ENCODE measurements at places on chromosomes 13 and 19.
A peak's percentile ranks its signal among the peaks of the same experiment; 100 is the strongest.

- no peak for DNase-seq
These were observed 2.9 kb upstream of the ADPRHL1 start for GRCh38 chr13:113456116-113456702.

DNA sequence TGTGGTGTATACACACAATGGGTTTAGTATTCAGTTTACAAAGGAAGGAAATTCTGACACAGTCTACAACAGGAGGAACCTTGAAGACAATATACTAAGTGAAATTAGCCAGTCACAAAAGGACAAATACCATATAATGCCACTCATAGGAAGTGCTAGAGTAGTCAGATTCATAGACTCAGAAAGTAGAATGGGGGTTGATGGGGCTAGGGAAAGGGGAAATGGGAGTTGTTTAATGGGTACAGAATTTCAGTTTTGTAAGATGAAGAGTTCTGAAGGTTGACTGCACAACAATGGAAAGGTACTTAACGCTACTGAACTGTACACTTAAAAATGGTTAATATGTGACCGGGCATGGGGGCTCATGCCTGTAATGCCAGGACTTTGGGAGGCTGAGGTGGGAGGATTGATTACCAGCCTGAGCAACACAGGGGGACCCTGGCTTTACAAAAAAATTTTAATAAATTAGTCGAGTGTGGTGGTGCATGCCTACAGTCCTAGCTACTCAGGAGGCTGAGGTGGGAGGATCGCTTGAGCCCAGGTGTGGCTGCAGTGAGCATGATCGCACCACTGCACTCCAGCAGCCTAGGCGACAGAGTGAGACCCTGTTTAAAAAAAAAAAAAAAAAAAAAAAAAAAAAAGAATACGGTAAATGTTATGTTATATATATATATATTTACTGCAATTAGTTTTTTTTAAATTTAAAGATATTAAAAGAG is 45.0 kb downstream of the SLC15A1 start:
- no peak for DNase-seq

GRCh38 chr13:110519046-110519445 is 42.5 kb downstream of the RAB20 start:
- DNase-seq = no peak

DNA sequence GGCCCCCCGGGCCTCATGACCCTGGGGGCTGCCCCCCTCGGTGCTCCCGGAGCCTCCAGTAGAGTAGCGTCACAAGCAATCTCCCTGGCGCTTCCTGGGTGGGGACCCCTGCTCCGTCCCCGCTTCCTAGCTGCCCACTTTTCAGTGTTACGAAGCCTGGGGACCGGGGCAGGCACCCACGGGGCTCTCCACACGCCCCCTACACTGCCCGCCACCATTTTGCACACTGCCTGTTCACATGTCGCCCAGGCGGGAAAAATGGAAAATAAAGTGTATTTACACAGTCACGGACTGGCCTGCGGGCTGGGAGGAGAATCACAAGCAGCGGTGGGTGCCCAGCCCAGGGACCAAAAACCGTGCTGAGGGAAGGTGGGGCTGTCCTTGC is 9.5 kb downstream of the PRR36 start:
- no peak for DNase-seq

GRCh38 chr19:6048348-6048747 is 62.0 kb downstream of the RFX2 start:
- no peak for DNase-seq

- DNase-seq = no peak
These were observed 1536.1 kb downstream of the UQCRFS1 start for GRCh38 chr19:27676877-27677276.

DNA sequence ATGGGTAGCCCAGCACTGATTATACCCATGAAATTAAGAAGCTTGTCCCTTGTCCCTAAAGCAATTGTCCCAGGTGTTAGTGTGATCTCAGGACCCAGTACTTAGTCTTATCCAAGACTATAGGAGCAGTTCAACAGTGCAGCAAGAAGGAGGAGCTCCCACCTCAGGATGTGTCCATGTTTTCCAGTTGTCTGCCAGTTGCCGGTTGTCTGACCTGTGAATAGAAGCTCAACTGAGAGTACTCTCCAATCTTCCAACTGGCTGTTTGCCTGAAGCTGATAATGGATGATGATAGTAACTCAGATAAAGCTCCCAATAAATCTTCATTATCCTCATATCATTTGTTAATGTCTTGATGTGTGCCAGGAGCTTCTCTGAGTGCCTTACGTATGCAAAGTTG is 107.2 kb upstream of the HTR2A start:
- no peak for DNase-seq

- no peak for DNase-seq
These were observed 27.2 kb downstream of the GPX4 start for GRCh38 chr19:1130771-1131717.

DNA sequence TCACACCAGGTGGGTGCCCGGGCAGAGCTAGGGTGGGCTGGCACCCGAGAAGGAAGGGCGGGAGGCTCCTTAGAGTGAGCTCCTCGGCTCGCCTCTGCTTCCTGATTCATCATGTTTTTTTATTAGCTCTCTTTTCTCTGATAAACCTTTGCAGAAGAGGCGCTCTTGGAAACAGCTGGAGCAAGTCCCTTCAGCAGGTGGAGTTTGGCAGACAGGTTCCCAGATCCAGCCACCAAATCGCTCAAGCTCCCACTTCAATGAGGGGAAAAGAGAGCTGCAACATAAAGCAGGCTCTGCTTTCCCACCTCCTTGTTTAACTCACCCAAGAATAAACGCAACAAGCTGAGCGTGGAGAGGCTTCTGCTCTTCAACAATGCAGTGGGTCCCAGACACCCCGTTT is 244.8 kb downstream of the TSHZ3 start:
- DNase-seq = no peak

- no peak for DNase-seq
These were observed 3.8 kb downstream of the F7 start for GRCh38 chr13:113109151-113110047.

- DNase-seq = peak; percentile 54
These were observed 3.6 kb downstream of the KCNK6 start for GRCh38 chr19:38323291-38323690.

- no peak for DNase-seq
These were observed 1262.7 kb upstream of the MIR17HG start for GRCh38 chr13:90084684-90085290.

DNA sequence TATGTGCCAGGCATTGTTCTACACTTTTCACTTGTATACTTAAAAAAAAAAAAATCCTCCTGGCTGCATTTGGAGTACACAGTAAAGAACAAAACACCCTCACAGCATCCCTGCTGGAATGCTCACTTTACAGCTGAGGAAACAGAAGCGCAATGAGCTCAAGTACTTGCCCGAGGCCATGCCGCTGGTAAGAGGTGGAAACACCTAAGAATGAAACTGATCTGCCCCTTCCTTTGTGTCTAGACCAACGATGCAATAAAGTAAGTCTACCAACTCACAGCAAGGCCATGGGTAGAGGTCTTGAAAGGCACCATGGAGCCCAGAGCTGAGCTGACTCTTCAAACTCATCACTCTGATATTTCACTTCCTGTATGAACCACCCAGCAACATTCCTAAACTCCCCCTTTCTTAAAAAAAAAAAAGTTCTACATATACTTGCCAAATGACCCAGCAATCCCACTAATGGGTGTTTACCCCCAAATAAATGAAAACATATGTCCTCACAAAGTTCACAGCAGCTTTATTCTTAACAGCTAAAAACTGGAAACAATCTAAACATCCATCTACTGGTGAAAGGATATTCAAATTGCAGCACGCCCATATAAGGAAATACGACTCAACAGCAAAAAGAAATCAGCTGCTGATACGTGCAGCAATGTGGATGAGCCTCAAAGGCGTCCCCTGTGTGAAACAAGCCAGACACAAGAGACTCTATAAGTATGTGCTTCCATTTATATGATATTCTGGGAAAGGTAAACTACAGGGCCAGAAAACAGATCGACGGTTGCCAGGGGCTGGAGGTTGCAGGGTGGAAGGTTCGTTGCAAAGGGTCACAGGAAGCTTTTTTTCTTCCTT is 236.6 kb upstream of the MAB21L1 start:
- no peak for DNase-seq

DNA sequence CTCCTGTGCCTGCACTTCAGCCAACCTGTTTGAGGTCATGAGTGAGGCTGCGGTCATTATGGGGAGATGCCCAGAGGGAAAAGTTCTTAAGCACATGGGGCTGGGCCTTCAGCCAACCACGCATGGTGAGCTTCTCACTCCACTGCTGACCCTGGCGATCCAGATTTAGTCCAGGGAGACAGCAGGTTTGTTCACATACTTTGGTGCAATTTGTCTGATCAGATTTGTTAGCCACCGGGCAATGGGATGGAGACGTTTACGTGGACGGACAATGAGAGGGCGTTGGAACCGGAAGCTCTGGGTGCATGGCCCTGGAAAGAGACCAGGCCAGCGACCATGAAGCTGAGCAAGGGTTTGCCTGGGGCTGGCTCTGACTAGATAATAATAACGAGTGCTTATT is 56.2 kb downstream of the RGCC start:
- DNase-seq = no peak

DNA sequence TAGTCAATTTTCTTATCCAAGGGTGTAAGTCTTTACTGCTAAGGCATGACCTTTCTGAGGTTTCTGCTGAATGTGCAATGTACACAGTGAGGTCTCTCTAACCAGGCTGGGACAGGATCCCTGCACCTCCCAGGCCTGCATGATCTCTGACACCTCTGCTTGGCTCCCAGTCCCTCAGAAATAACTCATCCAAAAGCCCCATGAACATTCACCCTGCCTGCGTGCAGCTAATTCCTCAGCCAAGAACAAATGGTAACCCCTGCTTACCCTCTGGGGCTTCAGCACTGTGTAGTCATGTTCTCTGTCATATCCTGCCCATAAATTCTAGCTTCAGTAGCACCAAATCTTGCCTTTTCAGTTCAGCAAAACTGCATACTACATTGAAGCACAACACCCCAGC is 1146.3 kb upstream of the MIR17HG start:
- DNase-seq = no peak

DNA sequence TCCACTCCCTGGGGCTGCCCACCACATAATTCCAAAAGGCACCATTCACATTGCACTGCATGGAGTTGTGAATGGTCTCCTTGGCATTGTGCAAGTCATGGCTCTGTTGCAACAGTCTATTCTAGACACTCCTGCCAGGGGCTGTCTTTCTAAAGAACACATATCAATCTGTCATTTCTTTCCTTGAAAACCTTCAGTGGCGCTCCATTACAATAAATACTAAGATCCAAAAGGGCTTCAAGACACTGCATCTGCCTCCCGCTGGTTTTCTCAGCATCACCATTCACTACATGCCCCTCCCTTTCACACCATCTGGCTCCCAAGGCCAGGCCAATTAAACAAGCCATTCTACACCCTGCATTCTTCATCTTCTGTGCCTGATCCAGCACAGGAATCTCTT is 32.2 kb upstream of the TM9SF2 start:
- DNase-seq = no peak

DNA sequence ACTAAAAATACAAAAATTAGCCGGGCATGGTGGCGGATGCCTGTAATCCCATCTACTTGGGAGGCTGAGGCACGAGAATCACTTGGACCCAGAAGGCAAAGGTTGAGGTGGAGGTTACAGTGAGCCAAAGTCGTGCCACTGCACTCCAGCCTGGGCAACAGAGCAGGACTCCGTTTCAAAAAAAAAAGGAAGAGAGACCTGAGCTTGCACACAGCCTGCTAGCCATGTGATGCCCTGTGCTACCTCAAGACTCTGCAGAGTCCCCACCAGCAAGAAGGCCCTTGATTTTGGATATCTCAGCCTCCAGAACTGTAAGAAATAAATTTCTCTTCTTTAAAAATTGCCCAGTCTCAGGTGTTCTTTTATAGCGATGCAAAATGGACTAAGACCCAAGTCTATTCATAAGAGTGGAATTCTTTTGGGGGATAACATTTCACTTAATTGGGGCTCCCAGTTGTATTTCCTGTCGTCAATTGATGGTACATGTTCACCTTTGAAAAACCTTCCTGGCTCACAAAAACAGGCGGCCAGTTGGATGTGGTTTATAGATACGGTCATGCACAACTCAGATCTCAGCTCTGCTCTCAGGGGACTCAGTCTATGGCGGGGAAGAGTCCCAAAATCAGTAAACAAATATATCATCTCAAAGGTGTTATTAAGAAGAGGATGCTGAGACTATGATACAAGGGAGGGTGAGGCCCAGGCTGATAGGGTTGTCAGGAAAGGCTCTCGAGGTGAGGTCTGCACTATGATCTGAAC is 2.4 kb upstream of the CHERP start:
- no peak for DNase-seq

- no peak for DNase-seq
These were observed 4.1 kb downstream of the HMG20B start for GRCh38 chr19:3576696-3577443.

GRCh38 chr19:19202707-19203011 is 555 bp downstream of the NR2C2AP start:
- DNase-seq = no peak

DNA sequence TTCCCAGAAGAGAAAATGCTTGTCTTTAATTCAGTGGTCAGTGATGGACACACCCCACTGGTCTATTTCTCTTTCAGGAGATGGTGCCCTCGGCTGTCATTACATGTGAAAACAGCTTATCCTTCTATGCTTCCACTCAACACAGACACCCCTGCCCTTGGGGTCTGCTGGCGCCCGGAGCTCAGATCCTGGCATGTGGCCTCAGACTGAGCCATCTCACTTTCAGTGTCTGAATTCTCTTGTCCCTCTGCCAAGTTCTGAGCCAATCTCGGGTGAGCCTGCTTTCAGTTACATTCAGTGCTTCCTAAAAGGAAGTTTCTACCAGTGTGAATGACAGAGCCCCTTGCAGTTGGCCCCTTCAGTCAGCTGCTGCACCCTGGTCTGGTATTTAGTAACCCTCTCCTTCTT is 293.6 kb downstream of the DNAJC15 start:
- DNase-seq = peak; percentile 34

DNA sequence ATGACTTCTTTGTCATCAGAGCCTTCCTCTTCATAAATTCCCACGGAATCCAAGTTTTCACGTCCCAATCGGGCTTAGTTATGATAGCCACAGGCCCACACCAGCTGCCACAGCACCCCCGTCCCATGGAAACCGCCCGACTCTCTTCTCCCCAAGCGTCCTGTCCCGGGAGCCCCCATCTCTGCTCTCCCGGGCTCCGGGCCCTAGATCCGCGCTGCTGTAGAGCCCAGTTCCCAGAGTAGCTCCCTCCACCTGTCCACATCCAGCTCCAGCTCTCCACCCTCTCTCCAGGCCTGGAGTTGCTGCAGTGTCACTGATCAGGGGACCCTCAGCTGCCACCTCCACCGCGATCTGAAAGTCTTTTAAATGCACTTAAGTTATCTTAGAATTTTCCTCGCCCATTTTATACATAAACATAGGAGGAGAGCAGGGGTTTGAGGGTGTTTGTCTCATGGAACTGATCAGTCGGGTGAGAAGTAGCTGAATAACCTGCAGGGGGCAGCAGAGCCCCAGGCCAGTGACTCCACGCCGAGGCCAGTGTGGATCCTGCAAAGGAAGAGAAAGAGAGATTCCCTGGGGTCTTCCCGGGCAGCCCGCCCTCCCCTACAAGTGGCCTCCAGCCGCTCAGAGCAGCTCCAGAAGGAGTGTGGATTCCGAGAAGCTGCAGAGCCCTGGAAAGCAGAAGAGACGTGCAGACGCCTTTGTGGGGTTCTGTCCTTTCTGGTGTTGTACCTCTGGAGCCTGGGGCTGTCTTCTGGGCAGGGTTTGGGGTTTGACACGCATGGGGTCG is 1.1 kb upstream of the ZNF763 start:
- DNase-seq = peak; percentile 78

GRCh38 chr13:97422118-97423054 is 11.6 kb upstream of the RAP2A start:
- DNase-seq = no peak

- DNase-seq = no peak
These were observed 18.8 kb upstream of the PPP5C start for GRCh38 chr19:46328079-46328478.
